ENCODE measurements at places on chromosomes 3 and 15.

- DNase-seq = no peak
These were observed 205.7 kb downstream of the PLCL2 start for GRCh38 chr3:17090280-17090983.

GRCh38 chr3:100096866-100097265, 17.4 kb downstream of the FILIP1L start:
- peak; percentile 19 for DNase-seq

DNA sequence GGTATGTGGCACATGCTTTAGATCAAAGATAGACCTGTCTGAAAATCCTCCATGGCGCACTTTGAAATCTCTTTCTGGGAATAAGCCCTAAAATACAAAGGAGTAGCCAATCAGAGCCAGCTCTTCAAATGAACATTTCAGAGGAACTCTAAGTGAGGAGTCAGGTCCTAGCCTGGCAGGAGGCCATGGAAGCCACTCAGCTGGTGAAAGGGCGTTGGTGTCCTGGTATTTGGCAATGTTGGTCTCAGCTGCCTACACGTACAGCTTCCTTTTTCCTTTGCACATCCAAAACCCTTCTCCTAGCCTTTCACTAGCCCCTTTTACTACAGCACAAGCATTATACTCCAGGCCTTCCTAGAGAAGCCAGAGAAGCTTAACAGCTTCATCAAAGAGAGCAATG, 5.5 kb downstream of the WDR73 start:
- DNase-seq = no peak

DNA sequence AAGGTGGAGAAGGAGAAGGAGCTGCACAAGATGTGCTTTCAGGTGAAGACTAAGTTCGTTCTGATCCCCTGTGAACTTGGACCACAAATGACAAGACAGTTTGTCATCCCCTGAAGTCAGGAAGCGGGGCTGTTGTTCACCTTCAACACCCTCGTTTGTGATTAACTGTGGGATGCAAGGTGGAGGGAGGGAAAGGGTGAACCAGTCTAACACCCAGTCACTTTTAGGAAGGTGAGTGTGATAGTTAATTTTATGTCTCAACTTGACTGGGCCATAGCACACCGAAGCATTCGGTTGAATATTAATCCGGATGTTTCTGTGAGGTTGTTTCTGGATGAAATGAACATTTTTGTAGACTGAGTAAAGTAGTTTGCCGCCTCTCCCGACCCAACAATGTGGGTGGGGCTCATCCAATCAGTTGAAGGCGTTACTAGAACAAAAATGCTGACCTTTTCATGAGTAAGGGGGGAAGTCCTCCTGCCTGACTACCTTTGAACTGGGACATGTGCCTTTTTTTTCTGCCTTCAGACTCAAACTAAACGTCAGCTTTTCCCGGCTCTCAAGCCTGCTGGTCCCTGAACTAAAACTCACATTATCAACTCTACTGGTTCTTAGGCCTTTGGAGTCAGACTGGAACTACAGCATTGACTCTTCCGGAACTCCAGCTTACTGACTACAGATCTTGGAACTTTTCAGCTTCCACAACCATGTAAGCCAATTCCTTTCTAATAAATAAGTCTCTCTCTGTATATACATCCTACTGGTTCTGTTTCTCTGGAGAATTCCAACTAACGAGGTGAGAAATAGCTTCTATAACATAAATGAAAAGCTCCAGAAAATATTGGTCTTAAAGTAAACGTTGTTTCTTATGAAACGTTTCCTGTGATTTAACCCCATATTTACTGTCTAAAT, 264.0 kb upstream of the SLITRK3 start:
- DNase-seq = peak; percentile 97

- peak; percentile 60 for DNase-seq
These were observed 197.0 kb upstream of the CFAP20DC start for GRCh38 chr3:59246719-59247401.

DNA sequence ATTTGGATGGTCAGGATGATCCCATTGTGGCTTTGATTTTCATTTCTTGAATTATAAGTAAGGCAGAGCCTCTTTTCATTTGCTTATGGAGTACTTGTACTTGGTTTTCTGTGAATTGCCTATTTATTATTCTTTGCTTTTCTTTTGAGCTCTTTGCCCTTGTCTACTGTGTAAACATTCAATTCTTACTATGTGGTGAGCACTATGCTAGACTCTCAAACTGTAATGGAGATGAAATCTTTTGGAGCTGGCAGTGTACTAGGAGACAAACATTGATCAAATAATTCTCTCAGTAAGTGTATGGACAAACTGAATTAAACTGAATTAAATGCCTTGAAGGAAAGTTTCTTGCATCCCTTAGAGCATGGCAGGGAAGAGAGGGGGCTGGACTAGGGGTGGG, 87.0 kb upstream of the NR2E3 start:
- DNase-seq = no peak

GRCh38 chr15:36594556-36595090, 15.2 kb downstream of the CDIN1 start:
- no peak for DNase-seq

DNA sequence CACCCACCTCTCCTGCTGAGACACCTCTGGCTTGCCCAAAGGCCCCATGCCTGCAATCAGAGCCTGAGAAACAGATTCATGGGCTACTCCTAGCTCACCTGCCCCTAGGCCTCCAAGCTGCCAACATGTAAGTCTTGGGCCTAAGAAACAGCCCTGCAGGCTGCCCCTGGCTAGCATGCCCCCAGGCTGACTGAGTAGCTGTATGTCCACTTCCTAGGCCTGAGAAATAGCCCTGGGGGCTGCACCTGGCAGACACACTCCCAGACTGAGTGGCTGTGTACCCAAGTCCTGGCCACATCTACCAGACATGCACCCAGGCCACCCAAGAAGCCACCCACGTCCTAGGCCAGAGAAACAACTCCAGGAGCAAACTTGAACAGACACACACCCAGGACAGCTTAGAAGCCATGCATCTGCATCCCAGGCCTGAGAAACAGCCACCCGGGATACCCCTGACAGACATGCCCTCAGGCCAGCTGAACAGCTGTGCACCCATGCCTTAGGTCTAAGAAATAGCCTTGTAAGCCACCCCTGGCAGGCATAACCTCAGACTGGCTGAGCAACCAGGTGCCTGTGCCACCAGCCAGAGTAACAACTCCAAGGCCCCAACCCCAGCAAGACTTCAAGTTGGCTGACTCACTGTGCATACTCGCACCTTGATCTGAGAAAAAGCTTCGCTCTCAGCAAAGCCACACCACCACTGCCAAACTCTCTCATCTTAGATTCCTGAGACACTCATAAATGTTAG, 12.0 kb upstream of the NRG4 start:
- no peak for DNase-seq

DNA sequence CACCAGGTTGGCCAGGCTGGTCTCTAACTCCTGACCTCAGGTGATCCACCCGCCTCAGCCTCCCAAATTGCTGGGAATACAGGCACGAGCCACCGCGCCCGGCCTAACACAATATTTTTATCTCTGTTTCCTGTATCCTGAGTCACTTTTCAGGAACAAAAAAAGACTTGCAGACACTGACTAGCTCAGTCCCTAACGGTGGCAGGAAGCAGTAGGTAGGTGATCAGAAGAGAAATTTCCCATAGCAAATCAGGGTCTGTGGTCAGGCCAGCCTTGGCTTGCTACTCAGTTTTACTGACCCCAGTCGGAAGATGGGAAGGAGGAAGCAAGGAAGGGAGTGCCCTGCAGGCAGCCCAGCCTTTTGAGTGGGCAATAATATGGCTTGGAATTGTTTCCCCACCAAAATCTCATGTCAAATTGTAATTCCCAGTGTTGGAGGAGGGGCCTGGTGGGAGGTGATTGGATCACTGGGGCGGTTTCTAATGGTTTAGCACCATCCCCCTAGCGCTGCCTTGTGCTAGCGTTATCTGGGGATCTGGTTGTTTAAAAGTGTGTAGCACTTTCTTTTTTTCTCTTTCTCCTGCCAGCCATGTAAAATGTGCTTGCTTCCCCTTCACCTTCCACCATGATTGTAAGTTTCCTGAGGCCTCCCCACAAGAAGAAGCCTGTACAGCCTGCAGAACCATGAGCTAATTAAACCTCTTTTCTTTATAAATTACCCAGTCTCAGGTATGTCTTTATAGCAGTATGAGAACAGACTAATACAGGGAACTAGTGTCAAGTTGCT, 19.5 kb upstream of the CDCP1 start:
- DNase-seq = peak; percentile 53

- DNase-seq = peak; percentile 96
These were observed 110.6 kb upstream of the MEF2A start for GRCh38 chr15:99454941-99455788.

- DNase-seq = no peak
These were observed 27.9 kb upstream of the FAM174B start for GRCh38 chr15:92683511-92683834.

- DNase-seq = peak; percentile 83
These were observed at the start of gene SENP7 for GRCh38 chr3:101512646-101513418. SENP7 (minus strand) TSS chr3:101513212; CDS start chr3:101513130, 82 bp downstream.

- DNase-seq = no peak
These were observed 110.4 kb upstream of the PLAAT1 start for GRCh38 chr3:193130576-193130975.

- no peak for DNase-seq
These were observed 43.0 kb downstream of the ZBTB38 start for GRCh38 chr3:141411251-141411771.

- DNase-seq = no peak
These were observed 353.0 kb downstream of the MAGI1 start for GRCh38 chr3:65685621-65686235.

DNA sequence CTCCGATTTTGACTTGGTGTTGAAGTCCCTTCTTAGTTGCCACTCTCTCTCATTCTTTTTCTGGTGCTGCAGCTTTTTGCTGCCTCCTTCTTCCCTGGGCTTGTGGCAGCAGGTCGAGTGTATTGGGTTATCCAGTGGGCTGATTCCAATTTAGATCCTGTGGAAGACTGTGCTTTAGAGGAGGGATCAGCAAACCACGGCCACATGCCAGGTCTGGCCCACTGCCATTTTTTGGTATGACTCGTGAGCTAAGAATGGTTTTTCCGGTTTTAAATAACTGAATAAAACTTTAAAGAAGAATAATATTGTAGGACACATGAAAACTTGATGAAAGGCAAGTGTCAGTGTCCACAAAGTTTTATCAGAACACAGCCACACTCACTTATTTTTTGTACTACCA, 330.5 kb downstream of the ROBO2 start:
- DNase-seq = peak; percentile 60

GRCh38 chr15:53987480-53987879, 9.2 kb downstream of the UNC13C start:
- no peak for DNase-seq

DNA sequence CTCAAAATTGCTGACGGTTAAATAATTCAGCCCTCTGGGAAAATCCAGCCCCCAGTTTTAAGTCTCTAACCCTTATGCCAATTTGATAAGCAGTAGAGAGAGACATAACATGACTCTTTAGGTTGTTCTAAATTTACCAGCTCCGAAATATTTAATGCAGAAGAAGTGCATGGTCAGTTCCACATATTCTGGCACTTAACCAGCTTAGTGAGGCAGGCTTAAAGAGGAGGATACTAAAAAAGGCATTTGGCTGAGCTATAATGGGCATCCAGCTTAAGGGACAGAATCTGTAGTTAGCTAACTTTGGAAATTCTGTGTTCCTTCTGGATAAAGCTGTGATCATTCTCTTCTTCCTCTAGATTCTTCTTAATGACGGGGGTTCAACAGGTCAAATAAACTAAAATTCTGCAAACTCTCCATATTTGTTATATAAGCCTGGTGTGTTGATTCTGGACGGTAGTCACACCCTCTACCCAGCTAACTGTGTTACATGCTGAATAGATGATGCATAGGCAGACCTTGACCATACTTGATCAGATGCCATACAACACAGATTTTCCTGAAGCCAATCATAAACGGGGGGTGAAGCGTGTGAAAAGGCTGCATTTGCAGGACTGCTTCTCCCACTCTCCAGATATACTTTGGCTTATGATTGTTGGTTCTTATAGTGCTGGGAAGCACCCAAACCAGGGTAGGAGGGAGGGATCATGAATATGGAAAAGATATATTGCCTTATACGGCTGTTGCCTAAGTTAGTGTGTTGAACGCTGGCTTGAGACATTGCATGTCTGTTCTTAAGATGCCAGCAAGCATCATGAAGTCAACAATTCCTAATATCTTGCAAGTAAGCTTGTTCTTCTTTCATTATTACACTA, 118.4 kb downstream of the FGF12 start:
- no peak for DNase-seq

- no peak for DNase-seq
These were observed 6.7 kb upstream of the ZNF609 start for GRCh38 chr15:64453689-64454037.

DNA sequence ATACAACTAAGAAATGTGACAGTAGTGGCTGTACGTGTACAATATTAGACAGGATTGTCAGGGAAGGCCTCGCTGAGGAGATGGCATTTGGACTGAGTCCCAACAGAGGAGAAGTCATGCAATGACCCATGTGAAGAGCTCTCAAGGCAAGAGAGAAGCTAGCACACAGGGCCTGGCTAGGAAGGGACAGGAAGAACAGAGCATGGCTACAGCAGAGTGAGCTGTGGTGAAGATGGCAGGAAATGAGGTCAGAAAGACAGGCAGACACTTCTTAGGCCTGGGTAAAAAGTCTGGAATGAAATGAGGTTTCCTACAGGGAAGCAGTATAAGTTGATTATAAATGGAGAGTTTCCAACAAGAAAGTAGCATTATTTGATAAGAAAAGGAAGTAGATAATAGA, 33.2 kb upstream of the LEKR1 start:
- DNase-seq = peak; percentile 55

DNA sequence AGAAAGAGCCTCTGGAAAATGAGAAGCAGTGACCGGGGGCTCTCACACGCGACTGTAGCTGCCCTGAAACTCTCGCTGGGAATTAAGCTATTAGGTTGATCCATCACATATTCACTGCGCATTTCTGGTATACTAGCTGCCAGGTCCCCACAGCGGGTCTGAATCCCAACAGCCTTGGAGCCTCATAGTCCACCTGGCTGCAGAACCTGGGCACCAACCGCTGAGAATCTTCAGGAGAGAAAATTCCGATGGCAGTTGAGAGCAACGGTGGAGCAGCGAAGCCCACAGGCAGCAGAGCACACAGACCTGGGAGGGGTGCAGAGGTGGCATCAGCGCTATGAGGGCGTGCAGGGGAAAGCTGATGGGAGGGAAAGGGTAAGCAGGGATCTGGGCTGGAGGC, 75.1 kb downstream of the FAM174B start:
- DNase-seq = no peak

GRCh38 chr3:136277115-136277514, 27.0 kb downstream of the PCCB start:
- no peak for DNase-seq

DNA sequence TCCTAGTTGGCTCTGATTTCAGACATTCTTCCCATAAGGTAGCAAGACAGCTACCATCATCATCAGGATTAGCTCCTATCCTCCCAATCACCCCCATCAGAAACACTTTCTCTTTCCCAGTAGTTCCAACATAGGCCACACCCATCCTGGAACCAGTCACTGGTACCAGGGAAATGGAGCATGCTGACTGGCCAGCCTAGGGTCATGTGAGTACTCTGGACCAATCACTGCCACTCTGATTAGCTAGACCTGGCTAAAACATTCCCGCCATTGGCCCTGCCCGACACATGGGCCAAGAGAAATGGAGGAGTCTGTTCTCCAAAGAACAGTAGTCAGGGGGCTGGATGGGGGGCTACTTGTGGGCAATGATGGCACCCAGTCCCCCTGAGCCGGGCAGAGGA, 12.4 kb downstream of the EFCC1 start:
- DNase-seq = peak; percentile 13

- DNase-seq = peak; percentile 35
These were observed 3.7 kb downstream of the SORD start for GRCh38 chr15:45026651-45027190.

All from kidney tubule cell (primary cell).